ENCODE measurements at places on chromosomes 2 and 18.

GRCh38 chr2:222025881-222026271, 272.9 kb downstream of the PAX3 start:
- DNase-seq = no peak

- peak; percentile 89 for DNase-seq
Measured at GRCh38 chr2:187552828-187553681, 1.2 kb downstream of the TFPI start.

DNA sequence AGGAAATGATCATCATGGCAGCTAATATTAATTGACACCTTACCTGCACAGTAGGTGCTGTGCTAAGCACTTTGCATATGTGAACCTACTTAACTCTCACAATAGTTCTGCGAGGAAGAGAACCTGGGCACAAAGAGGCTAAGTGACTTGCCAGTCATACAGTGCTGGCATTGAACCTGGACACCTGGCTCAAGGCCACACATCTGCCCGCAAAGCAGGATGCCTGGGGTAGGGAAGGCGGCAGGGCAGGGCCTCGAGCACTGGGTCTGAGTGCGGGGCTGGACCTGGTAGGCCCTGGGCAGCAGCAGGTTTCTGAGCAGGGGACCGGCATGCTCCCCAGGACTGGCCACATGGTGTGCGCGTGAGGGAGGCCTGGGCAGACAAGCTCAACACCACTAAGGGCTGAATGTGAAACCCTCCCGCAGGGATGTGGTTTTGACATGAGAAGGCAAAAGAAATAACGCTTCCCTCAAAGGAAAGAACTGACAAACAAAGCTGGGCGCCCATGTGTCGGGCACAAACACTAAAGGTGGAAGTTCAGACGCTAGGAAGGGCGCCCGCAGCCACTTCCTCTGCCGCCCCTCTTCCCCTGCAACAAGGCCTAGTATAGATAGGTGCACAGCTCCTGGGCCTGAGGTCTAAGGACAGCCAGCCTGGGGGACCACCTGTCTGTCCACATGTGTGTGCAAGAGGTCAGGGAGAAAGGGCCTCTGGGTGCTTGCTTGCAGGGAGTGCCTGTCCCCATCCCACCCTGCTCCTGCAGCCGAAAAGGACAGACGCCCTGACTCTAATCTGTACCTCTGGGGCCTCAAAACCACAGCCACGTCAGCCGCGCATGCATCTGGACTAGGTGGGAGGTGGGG, 92.5 kb downstream of the ZFP36L2 start:
- no peak for DNase-seq

- DNase-seq = no peak
Measured at GRCh38 chr18:42281124-42281523, 326.1 kb downstream of the PIK3C3 start.

- DNase-seq = peak; percentile 1
Measured at GRCh38 chr2:149246186-149246585, 84.2 kb upstream of the LYPD6 start.
